Forelimb muscle (tissue), 1 donor: ENCODE measurements at places on chromosomes 5 and 9.

- DNase-seq: no peak
These were observed 40.6 kb upstream of the MAP1B start for GRCh38 chr5:72066705-72067107.

DNA sequence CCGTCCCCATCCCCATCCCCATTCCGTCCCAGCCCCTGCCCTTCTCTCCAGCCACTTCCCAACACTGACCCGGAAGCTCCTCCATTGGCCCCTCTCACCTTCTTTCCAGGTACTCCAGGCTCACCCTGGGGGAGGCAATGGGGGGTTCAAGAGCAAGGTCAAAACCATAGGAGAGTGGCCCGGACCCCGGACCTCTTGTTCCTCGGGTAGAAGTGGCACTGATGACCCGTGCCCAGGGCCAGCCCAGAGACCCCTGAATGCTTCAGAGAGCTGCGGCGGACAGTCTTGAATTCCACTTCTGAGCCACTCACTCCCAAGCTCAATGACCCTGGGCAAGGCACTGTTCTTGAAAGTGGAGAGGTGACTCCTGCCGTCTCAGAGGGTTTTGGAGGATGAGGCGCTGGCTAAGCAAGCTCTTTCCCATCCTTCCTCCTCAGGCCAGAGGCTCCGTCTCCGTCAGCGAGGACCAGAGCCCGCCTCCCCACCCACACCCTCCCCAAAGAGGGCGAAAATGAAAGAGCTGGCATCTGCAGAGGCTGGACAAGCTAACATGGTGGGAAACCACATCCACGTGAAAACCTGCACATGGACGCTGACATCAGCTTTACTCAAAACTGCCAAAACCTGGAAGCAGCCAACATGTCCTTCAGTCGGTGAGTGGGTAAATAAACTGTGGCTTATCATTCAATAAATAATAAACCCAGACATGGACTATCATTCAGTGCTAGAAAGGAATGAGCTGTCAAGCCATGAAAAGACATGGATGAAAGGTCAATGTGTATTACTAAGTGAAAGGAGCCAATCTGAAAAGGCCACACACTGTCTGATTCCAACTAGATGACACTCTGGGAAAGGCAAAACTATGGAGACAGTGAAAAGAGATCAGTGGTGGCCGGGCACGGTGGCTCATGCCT lies 27.3 kb upstream of the PHYKPL start:
- no peak for DNase-seq

GRCh38 chr9:27117489-27118135 lies 8.6 kb downstream of the TEK start:
- no peak for DNase-seq

GRCh38 chr5:65307088-65307487 lies 174.6 kb downstream of the ADAMTS6 start:
- DNase-seq: no peak

GRCh38 chr9:114721491-114722079 lies 39.6 kb upstream of the TEX48 start:
- DNase-seq: no peak

DNA sequence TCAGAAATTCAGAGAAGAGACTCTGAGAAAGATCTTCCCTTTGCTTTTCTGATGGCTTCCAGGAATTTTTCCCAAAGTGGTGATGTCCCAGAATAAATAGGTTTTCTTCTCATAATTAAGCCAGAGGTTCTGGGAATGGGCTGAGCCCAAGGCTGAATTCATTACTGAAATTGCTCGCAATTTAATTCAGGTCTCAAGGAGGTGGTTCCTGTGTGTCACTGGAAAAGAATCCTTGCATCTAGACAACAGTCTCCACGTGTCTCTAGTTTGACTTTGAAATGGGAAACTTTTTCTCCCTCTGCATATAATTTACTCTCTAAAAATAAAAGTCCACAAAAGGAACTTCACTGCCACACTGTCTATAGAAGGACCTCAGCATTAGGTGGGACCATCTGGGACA lies 27.8 kb upstream of the STX17 start:
- no peak for DNase-seq

- DNase-seq: no peak
These were observed 25.5 kb downstream of the INSYN2B start for GRCh38 chr5:169954786-169955185.

- DNase-seq: no peak
These were observed 35.5 kb downstream of the PALM2AKAP2 start for GRCh38 chr9:109815366-109815947.

DNA sequence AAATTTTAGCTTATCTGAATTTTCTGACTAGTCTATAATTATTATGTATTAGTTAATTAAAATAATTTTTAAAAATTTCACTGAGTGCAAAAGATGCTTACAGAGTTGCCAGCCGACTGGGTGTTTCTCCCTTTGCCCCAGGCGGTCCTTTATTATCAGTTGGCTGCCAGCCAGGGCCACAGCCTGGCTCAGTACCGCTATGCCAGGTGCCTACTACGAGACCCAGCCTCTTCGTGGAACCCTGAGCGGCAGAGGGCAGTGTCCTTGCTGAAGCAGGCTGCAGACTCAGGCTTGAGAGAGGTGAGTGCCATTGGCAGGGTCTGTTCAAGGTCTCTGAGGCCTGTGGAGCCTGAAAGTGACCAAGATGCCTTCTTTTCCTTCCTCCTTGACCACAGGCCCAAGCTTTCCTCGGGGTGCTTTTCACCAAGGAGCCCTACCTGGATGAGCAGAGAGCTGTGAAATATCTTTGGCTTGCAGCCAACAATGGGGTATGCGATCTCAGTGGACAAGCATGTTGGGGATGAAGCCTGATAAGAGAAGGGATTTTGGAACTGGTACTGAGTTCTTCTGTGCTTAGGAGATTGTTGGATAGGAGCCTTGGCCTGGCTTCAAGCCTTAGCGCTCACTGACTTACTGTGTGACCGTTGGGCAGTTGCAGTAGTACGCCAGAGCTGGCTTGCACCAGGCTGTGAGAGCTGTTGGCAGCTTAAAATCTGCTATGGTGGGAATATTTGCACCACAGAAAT lies 10.6 kb downstream of the DELE1 start:
- DNase-seq: no peak
